ENCODE measurements at places on chromosomes 6 and 20. TPM values are rescaled to one million over a fixed set of nuclear protein-coding genes. Genes with fewer than 3 reads are reported as not detected.

GRCh38 chr20:32749914-32750637 lies 6.8 kb upstream of the COMMD7 start:
- no peak for DNase-seq

Gene CCN5
- total RNA-seq = 1.1 TPM

- DNase-seq = no peak
These were observed 159.8 kb upstream of the ECI2 start for GRCh38 chr6:4295058-4295782.

DNA sequence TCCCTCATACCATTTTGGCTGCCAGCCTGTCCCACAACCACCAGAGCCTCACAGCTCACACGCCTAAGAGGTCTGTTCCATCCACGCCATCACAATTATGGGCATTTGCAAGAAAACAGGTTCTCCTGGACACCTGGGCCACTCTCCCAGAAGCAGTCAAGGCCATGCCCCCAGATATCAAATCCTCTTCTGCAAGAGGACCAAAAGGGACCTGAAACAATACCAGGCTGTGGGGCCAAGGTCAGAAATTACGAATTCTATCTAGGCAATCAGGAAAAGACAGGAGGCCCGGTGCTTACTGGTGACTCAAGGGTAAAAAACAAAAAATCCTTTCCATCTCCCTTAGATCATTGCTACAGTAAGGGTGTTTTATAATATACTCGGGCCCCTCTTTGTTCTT lies 69.8 kb downstream of the ZMYND8 start:
- DNase-seq = no peak

Gene PRDM13
- total RNA-seq = not detected

GRCh38 chr6:96522465-96523009 lies 931 bp downstream of the UFL1 start:
- no peak for DNase-seq

- no peak for DNase-seq
These were observed 38.7 kb downstream of the GTF2H5 start for GRCh38 chr6:158206740-158207421.

Gene NRSN1
- not detected for total RNA-seq

Measured in ureter (tissue), 1 donor.